ENCODE measurements at places on chromosomes 11 and 22.

DNA sequence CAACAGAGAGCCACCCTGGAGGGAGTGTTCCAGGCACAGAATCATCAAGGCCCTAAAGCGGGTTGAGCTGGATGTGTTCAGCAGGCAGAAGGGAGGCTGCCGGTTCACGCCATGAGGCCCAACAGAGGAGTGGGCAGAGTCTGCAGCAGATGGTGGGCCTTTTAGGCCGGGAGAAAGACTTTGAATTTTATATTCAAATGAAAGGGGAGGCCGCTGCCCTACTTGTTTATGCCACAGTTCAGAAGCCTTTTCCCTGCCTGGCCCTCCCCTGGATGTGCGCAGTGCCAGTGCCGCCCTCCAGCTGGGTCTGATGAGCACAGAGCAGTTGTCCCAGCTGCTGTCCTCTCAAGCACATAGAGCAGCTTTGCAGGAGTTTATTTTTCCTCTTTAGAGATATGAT lies 46.9 kb upstream of the TTC12 start:
- H3K36me3 ChIP-seq: no peaks in the 10 kb centered on the region
- H3K27ac ChIP-seq: no peak overlapping the region

- no peak overlapping the region for H3K4me3 ChIP-seq
- H3K27ac ChIP-seq: no peak overlapping the region
- DNase-seq: no peak
- no peaks in the 10 kb centered on the region for H3K27me3 ChIP-seq
- H3K4me1 ChIP-seq: no peaks in the 10 kb centered on the region
- no peaks in the 10 kb centered on the region for H3K36me3 ChIP-seq
These were observed 12.2 kb downstream of the FAT3 start for GRCh38 chr11:92236856-92237255.

GRCh38 chr11:8320076-8320475 lies 56.4 kb upstream of the LMO1 start:
- DNase-seq: no peak
- no peak overlapping the region for H3K4me3 ChIP-seq
- no peaks in the 10 kb centered on the region for H3K36me3 ChIP-seq
- no peak overlapping the region for H3K27ac ChIP-seq
- H3K27me3 ChIP-seq: no peaks in the 10 kb centered on the region

- peak; percentile 90 for DNase-seq
- H3K36me3 ChIP-seq: no peaks in the 10 kb centered on the region
- H3K4me3 ChIP-seq: no peak overlapping the region
- no peaks in the 10 kb centered on the region for H3K27me3 ChIP-seq
- no peak overlapping the region for H3K27ac ChIP-seq
- H3K4me1 ChIP-seq: peaks cover 26% of the 10 kb centered on the region
These were observed 2.5 kb upstream of the BEST1 start for GRCh38 chr11:61947486-61948210.

DNA sequence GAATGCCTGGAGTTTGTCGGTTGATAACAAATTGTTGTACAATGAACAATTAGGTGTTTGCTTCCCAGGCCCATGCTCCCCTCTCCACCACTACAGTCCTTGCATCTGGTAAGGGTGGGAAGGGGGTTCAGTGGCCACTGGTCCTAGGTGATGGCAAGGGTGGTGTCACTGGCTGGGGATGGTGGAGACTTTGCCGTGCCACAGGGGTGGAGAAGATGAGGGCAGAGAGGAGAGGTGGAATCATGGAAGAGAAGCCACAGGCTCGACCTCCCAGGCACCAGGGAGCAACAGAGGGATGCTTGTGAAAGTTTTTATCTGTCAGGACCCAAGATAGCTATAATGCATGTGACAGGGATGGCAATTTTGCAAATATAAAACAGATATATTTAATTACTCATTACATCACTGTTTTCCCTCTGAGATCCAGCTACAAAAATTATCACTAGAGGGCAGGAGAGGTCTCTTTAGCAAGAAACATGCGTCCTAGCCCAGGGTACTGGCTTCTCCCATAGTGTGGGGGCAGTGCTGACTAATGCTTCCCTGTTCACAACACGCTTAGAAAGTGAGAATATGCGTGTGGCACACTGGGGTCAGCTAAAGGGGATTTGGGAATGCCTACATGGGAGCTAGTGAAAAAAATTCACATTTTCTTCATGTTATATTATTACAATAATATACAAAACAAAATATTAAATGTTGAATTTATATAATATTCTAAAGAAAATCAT lies 49.0 kb upstream of the AMPD3 start:
- no peaks in the 10 kb centered on the region for H3K27me3 ChIP-seq
- peak; percentile 78 for DNase-seq
- H3K4me1 ChIP-seq: peaks cover 24% of the 10 kb centered on the region
- H3K4me3 ChIP-seq: no peak overlapping the region
- H3K27ac ChIP-seq: no peak overlapping the region

- H3K4me3 ChIP-seq: no peak overlapping the region
- peak; percentile 72 for DNase-seq
- H3K27me3 ChIP-seq: no peaks in the 10 kb centered on the region
These were observed 14.8 kb upstream of the RPS3 start for GRCh38 chr11:75384438-75385080.

DNA sequence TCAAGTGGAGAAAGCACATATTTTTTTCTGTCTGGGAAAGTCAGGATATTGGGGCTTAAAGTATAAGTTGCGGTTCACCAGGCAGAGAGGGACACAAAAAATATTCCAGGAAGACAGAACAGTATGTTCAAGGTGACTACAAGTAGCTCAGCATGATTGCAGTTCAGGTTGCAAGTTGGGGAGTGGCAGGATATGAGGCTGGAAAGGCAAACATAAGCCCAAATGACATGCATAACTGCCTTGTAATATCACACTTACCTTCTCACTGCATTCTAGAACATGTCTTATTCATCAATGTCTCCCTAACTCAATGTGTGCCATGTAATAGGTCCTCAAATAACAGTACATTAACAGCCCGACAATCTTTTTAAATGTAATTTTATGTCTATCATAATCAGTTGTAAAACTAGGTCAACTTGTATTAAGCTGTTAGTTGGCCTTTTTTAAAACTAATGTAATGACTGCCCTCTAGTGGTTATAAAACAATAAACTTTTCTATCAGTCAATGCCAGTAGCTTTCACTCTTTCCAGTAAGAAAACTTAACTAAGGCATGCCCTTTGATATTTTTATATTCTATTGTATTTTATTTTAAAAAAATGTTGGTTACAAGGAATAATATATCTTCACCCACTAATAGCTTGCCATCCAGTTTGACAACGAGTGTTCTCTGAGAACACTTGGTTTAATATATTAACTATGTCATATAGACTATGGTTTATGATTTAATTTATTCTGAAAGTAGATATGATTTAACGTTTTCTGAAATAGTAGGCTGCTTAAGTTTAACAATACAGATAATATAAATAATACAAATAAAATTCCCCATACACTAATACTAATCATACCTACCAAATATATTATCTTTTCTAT lies 39.4 kb upstream of the CFAP300 start:
- no peak overlapping the region for H3K4me3 ChIP-seq
- H3K4me1 ChIP-seq: peaks cover 6% of the 10 kb centered on the region
- peak; percentile 53 for DNase-seq
- H3K36me3 ChIP-seq: no peaks in the 10 kb centered on the region
- peak overlapping the region; percentile 45 for H3K27ac ChIP-seq

GRCh38 chr11:28963187-28963586 lies 855.0 kb downstream of the METTL15 start:
- no peaks in the 10 kb centered on the region for H3K4me1 ChIP-seq
- no peaks in the 10 kb centered on the region for H3K36me3 ChIP-seq
- no peaks in the 10 kb centered on the region for H3K27me3 ChIP-seq
- H3K27ac ChIP-seq: no peak overlapping the region
- DNase-seq: no peak

DNA sequence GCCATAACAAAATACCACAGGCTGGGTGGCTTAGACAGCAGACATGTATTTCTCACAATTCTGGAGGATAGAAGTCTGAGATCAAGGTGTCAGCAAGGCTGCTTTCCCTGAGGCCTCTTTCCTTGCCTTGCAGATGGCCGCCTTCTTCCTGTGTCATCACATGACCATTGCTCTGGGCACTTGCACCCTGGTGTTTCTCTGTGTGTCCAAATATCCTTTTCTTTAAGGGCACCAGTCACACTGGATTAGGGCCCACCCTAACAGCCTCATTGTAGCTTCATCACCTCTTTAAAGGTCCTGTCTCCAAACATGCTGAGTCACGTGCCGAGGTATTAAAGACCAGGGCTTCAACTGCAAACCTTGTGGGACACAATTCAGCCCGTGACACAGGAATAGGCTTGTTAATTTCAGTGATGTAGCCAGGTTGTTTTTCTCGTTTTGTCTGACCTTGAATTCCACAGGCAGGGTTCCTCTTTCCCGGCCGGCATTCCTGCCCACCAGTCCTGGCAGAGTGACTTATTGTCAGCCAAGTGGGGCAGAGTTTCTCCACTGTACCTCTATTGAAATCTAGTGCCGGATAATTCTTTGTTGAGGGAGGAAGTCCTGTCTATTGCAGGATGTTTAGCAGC lies 100.1 kb downstream of the KCNQ1OT1 start:
- no peaks in the 10 kb centered on the region for H3K36me3 ChIP-seq
- no peaks in the 10 kb centered on the region for H3K27me3 ChIP-seq
- peak; percentile 21 for DNase-seq
- H3K4me1 ChIP-seq: no peaks in the 10 kb centered on the region

Measured in left lung (tissue), 14 donors.